ENCODE measurements at places on chromosomes 12 and 14.
A peak's percentile ranks its signal among the peaks of the same experiment; 100 is the strongest.

DNA sequence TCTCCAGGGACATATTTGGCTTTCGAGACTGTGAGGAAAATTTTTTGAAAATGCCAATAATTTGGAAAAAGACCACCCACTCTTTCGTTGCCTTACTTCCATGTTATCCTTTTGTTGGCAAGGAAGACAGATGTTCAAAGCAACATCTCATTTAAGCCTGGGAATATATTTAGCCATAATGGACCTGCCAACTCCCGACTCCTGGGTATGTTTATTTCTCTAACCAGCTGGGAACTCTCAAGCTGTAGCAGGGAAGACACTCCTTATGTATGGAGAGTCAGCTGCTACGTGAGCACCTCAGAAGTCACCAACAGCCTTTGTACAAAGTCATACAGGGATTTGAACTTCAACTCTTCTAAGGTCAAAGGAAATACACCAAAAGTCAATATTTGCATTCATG lies 96.5 kb upstream of the DAAM1 start:
- no peak for DNase-seq

DNA sequence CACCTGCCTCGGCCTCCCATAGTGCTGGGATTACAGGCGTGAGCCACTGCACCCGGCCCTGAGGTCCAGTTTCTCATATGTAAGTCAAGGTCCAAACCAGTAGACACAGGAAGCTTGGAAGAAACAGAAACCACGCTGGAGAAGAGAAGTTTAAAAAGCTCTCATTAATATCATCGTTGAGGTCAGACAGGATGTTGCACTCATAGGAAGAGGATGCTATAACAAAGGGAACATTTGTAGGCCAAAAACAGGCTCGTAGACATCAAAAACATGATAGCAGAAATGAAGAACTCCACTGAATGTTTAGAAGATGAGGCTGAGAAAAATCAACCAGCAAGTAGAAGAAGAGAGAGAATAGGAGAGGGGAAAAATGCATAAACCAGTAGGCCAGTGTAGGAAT lies 46.8 kb downstream of the ACACB start:
- no peak for DNase-seq

- peak; percentile 74 for DNase-seq
Observed at GRCh38 chr12:108635201-108635996, 1.7 kb upstream of the SELPLG start.

GRCh38 chr14:86462193-86462753 lies 932.3 kb downstream of the FLRT2 start:
- no peak for DNase-seq

DNA sequence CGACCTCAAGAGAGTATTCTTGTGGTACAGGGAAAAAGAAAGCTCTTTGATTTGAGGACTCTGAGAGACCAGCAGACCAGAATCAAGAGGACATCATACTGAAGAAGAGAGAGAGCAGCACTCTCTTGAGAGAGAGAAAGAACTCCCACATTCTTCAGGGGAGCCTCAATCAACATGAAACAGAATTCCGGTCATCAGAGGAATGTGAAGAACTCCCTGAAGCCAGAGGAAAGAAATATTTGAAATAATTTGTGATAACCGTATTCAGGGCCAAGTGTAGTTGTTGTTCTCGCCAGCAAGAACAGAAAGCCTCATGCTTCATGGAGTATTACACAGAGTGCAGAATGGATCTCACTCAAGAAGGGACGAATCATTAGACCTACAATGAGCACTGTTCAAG lies 363.8 kb upstream of the TMEM132C start:
- no peak for DNase-seq

GRCh38 chr12:82648259-82648909 lies 38.3 kb upstream of the TMTC2 start:
- no peak for DNase-seq

- peak; percentile 48 for DNase-seq
Observed at GRCh38 chr12:121712190-121712460, 427 bp upstream of the TMEM120B start.

GRCh38 chr14:55138091-55138490 lies 9.0 kb downstream of the LGALS3 start:
- no peak for DNase-seq

DNA sequence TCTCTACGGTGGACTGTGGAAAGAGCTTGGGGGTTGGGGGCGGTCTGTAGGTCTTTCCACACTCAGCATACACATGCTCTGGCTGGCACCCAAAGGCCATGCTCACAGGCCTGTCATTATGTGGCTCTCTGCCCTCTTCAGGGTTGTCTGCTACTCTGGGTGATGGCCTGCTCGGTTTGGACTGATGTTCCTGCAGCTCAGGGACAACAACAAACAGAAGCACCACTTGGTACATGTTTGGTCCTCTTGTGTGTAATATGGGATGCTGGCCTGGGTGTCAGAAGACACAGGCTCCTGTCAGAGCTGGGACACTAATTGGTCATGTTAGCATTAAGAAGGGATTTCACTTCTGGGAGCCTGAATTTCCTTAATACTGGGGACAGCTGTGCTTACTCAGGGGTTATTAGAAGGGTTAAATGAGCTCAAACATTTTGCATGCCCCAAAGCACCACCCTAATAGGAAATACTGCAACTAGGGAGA lies 32.7 kb upstream of the SELPLG start:
- no peak for DNase-seq

GRCh38 chr14:103393070-103393469 lies 7.9 kb downstream of the MARK3 start:
- DNase-seq, result no peak

DNA sequence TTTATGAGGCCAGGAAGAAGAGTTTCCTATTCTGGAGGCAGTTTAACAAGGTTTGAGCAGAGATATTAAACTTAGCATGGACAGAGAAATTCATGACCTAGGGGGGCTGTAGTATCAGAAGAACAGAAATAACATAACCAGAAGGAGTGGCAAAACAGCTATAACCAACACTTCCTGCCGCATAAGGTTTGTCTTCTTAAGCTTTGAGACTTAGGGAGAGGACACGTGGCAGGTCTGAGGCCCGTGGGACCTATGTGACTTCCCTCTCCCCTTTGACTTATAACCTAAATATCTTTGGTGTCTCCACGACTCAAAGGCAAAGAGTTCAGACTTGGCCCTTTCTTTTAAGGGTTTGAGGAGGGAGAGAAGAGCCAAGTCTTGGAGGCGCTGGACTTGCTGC lies 119.1 kb upstream of the PZP start:
- DNase-seq, result no peak

DNA sequence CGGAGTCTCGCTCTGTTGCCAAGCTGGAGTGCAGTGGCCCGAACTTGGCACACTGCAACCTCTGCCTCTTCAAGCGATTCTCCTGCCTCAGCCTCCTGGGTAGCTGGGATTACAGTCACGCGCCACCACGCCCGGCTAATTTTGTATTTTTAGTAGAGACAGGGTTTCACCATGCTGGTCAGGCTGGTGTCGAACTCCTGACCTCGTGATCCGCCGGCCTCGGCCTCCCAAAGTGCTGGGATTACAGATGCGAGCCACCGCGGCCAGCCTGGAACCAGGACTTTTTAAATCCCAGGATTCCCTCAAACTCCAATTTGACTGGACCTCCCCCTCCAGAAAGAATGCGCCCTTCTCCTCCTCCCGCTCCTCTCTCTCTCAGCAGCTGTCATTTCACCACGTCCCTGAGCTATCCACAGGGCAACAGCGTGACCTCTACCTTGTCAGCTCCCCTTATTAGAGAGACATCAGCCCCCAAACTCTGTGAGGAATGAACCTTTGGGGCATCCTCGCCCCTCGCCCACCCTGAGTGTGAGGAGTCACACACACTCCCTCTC lies 2.0 kb downstream of the ESYT1 start:
- DNase-seq, result no peak

DNA sequence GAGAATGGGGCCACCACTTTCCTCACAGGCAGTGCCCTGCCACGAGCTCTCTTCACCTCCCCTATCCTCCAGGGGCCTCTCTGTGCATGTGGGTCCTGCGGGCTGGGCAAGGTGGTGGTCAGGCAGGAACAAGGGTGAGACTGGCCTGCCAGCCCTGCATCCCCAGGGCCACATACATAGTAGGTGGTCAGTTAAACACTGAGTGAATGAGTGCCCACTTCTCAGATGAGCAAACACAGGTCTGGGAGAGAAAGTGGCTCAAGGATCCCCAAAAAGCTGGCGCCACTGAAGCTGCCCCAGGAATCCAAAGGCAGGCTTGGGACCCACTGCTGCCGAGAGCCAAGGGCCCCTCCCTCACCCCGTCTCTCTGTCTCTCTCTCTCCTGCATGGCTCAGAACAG lies 51.1 kb downstream of the CCNK start:
- DNase-seq, result no peak

DNA sequence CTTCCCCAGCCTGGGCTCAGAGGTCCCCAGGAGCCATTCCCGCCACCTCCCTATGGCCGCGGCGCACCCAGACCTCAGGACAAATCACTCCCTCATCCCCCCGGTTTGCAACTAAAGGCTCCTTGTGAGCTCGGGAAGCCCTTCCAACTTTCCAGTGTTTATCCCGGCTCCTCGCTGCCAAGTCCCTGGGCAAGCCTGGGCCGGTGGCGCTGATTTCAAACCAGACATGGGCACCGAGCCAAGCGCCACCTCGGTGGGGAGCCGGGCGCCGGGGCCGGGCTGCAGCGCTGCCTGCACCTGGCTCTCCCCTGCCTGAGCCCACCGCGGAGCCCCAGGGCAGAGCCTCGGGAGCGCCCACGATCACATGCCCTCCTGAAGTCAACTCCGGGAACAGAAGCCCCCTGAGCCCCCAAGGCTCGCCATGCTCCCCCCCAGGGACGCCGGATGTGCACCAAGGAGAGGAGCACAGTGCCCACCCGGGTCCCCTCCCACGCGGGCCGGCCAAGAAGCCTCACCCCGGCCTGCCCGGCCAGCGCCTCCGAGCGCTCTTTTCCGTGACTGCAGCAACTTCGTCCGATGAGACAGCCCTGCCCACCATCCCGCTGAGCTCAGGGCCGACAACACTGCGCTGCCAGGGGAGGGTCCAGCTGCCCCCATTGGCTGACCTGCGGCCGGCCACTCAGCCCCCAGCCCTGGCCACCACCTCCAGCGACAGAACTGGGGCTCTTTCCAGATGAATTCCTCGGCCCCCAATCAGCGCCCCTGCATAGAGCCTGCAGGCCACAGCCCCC lies 50.0 kb downstream of the NCOR2 start:
- DNase-seq, result no peak

DNA sequence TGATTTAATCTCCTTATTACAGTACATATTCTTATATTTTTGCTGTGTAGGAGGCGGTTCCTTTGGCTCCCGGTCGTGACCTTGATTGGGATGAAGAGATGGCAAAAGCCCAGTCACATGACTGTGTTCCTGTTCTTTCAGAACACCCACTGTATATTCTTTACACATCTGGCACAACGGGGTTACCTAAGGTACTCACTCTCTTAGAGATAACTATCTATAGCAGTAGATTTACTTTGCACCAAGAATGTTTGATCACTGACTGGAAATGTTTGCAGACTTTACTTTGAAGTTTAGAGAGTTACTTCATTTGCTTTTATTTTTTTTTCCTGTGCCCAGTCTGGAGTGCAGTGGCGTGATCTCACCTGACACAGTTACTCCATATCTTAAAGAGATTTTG lies 65.2 kb downstream of the ACSS3 start:
- no peak for DNase-seq

GRCh38 chr12:94282675-94283074 lies 134.3 kb downstream of the PLXNC1 start:
- DNase-seq, result peak; percentile 72

DNA sequence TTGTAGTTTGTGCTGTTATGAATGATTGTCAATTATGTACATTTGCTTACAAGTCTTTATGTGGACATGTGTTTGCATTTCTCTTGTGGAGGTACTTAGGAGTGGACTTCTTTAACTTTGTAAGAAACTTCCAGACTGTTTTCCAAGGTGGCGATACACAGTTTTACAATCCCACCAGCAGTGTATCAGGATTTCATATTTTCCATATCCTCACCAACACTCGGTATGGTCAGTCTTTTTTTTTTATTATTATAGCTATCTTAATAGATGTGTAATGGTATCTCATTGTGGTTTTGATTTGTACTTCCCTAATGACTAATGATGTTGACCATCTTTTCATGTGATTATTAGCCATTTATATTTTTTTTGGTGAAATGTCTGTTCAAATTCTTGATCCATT lies 73.7 kb upstream of the KCNH3 start:
- DNase-seq, result no peak

- DNase-seq, result no peak
Observed at GRCh38 chr14:25944020-25944419, 653.8 kb downstream of the NOVA1 start.

- no peak for DNase-seq
Observed at GRCh38 chr14:28652782-28653181, 113.8 kb upstream of the FOXG1 start.

Measured in activated naive CD4-positive, alpha-beta T cell treated with anti-CD3 and anti-CD28 coated beads, Interleukin-2, amount 10 ng/mL, durations not matched to agents 7 days and 5 days (primary cell).